Activated CD8-positive, alpha-beta memory T cell treated with anti-CD3 and anti-CD28 coated beads for 24 hours (primary cell): ENCODE measurements at places on chromosomes 7 and 10.

DNA sequence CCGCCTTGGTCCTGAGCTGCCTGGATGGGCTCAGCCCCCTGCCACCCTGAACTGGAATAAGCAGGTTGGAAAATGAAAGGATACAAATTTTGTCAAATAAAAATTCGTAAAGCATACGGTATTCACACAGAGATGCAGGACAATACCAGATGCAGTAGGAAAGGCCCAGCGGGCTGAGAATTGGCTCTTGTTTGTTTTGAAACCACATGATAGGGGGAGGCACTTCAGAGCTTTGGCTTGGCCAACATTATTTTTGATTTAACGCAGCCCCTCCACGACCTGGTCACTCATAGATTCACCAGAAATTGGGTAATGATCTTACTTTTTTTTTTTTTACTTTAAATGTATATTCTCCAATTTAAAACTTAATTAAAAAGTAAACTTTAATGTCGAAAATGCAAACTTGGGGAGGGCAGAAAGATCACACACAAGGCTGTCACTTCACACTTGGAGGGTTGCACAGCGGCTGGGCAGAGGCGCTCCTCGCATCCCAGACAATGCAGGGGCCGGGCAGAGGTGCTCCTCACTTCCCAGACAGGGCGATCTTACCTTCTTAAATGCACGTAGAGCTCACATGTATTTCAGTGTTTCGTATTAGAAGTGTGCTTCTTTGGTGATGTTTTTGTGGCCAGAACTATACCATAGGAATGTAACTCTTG, 17.8 kb upstream of the INSIG1 start:
- DNase-seq: no peak

- no peak for DNase-seq
Measured at GRCh38 chr10:24858288-24859270, 93.8 kb downstream of the PRTFDC1 start.

DNA sequence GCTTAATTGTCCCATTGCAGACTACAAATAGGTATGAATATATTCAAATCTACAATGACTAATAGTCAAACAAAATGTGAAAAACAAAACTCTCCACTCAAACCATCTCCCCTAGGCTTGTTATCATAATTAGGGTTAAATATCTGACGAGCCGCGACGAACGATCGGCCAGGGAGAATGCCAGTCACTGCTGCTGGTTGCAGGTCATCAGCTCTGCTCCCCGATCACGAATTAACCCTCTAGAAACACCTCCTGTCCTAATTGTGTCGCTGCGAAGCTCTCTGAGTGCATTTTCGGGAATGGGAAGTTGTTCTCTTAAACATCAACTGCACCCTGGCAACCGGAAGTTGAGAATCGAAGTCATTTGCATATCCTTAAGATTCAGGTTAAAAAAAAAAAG, 167.3 kb downstream of the TCERG1L start:
- DNase-seq: no peak

- DNase-seq: no peak
Measured at GRCh38 chr7:101177644-101178043, 2.4 kb downstream of the NAT16 start.

GRCh38 chr10:130263289-130263688, 127.1 kb downstream of the GLRX3 start:
- no peak for DNase-seq

DNA sequence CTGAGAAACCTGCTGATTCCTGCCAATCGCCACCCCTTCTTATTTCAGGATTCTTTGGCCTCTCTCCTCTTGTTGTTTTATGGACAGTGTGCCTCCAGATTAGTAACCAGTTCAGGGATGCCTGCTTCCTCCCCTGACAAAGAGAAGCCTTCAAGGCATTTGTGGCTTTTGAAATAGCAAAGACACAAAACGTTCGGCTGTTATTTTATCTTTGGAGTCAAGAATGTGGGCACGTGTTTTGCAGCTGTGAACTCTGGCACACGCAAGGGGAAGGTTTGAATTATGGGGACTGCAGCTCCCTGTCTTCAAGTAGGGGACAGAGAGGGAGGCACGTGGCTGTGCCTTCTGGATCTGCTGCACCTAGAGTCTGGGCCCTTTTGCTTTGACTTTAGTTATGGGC, 157.9 kb upstream of the GRB10 start:
- no peak for DNase-seq

- DNase-seq: peak; percentile 24
Measured at GRCh38 chr7:139745678-139746143, 32.1 kb downstream of the HIPK2 start.

DNA sequence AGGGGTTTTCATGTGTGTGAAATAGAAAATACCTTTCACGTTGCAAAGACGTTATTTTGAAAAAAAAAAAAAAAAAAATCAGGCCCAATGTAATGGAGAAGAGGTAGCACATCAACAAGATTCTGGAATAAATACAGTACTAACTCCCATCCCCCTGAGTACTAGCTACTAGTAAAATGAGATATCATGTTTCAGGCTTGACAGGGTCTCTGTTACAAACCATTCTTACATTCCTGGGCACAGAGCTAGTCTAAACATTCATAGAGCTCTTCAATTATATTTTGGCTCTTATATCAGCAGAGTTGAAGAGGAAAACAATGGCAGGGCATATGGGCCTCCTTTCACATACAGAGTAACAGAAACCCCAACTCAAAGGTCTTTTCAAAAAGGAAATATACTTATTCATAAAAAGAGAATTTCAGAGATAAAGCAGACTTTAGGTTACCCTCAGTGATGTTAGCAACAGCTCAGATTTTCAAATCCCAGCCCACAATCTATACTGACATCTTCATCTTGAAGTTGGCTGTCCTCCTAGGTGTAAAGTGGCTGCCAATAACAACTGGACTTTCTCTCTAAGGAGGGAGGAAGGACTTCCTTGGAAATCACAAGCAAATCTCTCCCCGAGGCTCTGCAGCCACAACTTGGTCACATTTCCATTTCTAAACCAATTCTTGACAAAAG, 18.6 kb downstream of the C7orf33 start:
- DNase-seq: no peak

- no peak for DNase-seq
Measured at GRCh38 chr10:78433766-78434535, 400.3 kb downstream of the RPS24 start.

DNA sequence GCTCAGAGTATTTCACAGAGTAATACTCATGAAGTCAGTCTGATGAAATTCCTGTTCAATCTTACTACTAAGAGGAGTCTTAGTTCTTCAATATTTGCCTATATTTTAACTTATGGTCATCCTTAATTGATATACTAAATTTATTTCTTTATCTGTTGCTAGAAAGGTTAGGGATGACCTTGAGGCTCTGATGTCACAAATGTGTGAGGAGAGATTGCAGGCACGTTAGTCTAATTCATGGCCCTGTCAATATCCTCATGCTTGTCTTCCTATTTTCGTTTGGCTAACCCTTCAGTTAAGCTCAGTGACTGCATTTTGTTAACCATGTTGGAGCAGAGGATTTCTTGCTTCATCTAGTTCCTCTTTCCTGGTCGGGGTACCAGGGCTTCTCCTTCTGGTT, 704.7 kb upstream of the COBL start:
- no peak for DNase-seq

- no peak for DNase-seq
Measured at GRCh38 chr7:142176901-142177300, 65.4 kb downstream of the MGAM2 start.

- DNase-seq: no peak
Measured at GRCh38 chr7:84490661-84491060, 296.1 kb upstream of the SEMA3A start.

DNA sequence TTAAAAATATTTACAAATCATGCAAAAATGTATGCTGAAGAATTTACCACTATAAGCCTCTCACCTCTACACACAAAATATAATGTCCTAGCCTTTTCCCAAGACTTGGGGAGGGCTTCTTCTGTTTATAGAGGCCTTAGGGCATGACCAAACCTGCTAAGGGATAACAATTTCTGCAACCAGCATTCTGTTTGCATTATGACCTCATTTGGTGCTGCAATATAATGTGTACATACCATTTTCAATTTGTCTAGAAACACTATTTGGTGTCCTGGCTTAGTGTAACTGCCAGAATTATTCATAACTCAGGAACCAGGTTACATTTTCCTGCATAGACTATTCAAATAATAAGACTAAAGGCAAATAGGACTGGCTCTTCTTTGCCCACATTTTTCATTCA, 446.6 kb upstream of the SORCS1 start:
- DNase-seq: no peak

DNA sequence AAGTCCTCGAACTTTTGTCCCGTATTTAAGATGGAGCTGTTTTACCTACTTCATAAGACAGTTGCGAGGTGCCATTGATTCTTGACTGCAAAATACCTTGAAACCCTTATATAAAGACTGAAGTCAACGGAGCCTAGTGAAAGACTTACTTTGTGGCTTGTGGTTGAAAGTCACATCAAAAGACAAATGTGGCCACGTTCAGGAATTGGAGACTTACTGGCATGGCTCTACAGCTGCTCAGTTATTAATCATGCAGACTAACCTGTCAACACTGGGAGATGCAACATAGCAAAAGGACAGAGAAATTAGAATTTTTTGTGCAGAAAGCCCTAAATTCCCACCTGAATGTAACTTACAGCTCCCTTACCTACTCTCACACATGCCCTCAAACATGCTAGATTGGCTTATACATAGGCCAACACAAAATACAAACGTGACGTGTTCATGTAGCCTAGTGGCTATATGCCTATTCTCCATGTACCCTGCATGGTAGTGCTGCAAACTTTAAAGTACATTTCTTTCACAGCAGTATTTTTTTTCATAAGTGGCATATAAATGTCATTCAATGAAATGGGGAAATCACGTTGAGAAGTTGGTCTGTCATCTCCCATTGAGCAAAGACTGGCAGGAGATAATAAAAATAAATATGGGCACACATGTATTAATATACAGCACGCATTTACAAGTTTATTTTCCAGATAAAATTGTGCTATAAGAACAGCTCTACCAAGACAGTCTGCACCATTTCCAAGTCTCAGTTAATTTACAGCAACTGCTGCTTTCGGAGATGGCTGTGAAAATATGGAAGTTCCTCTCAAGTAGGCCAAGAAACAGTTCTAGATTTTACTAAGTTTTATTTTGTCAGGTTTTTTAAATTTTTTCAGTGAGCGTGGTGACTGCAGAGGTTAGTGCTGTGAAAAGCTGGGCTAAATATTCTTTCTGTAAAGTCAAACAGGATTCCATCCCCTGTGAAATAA, 170.4 kb upstream of the C7orf33 start:
- no peak for DNase-seq

DNA sequence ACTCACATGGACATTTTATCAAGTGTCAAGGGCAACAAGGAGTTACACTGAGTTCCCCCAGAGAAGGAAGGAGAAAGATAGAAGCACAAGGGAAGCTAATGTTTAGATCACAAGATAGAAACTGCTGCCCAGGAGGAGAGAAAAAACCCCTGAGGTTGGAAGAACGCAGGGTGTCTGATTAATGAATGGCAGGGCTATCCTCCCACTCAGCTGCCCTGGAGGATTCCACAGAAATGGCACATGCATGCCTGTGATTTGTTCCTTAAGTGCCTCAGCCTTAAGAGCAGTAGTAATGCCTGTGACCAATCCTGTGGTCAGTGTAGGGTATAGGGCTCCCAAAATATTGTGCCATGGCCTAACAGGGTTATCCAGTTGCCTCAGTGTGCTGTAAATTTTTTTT, 20.2 kb downstream of the DNAJB9 start:
- DNase-seq: no peak

DNA sequence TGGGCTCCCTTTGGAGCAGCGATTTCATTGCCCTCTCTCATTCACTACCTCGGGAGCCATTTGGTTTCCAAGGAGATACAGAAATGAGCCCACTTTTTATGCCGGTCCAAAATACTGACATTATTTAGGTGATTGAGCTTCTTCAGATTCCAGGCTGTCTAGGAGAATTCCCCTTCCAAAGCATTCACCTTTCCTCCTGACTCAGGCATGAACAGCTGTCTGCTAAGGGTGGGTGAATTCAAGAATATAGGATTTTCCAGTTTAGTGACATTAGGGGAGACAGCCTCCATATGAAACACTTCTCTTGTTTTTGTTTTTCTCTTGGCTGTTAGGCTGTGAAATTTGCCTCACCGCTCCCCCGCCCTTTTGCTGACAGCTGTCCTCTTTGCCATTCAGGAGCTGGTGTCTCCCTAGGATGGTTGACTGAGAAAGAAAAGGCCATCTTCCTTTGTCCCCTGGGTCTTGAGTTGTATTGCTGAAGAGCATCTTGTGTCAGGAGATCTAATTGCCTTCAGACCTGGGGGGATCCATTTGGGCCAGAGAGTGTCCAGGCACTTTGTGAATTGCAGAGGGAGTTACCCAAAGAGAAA, 56.7 kb downstream of the LRRC4 start:
- no peak for DNase-seq

DNA sequence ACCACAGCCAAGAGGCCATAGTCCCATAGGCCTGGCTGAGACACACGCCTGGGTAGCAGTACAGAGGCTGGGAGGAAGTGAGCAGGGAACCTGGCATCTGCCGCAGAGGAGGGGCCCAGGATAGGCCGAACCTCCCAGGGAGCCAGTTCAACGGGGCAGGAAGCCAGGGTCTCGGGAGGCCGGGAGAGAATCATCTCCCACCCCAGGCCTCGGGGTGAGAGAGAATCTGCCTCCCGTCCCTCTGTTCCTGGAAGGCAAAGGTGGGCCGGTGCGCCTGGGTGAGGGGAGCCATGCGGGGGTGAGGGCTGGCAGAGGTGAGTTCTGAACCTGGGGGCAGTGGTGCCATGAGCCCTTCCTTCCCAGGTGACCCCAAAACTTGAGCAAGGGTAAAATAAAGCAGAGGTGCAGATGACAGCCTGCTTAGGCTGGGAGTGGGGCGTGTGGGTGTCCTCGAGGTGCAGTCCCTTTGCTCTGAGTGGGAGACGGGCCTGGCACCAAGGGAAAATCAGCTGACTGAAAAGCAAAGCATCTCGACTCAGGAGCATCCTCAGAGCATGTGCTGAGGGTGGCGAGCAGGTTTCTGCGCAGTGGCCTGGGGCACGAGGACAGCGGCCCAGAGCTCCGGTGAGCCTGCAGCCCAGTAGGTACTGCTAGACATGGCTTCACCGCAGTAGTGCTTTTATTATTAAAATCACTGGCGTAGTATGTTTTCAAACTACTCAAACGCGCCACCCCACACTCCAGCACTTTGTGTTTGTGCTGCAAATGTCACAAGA, 15.5 kb downstream of the AGAP3 start:
- DNase-seq: no peak

GRCh38 chr7:20312562-20312961, 18.1 kb upstream of the ITGB8 start:
- no peak for DNase-seq

- DNase-seq: no peak
Measured at GRCh38 chr10:113992471-113993011, 51.1 kb upstream of the ADRB1 start.

DNA sequence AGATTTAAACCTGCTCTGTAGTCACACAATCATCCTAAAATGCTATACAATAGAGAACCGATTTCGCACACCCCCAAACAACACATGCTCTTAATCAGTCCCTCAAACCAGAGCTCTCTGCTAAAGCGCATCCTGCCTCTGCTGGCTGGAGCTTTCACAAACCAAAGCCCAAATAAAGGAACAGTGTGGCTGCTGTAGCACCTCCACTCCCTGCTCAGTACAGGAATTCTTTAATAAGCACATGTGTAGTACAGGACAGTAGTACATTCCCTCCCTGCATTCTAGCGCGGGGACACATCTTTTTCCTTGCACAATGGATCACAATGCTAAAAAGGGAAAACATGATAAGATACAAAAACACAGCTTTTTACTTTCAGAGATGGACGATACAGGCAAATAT, 684.6 kb downstream of the MAGI2 start:
- DNase-seq: no peak

GRCh38 chr10:83978681-83979383, 160.5 kb upstream of the GHITM start:
- no peak for DNase-seq

GRCh38 chr10:53898532-53898931, 902.5 kb downstream of the PCDH15 start:
- DNase-seq: no peak
